ENCODE measurements at places on chromosomes 3 and 15. TPM values are rescaled to one million over a fixed set of nuclear protein-coding genes. Genes with fewer than 3 reads are reported as not detected.

DNA sequence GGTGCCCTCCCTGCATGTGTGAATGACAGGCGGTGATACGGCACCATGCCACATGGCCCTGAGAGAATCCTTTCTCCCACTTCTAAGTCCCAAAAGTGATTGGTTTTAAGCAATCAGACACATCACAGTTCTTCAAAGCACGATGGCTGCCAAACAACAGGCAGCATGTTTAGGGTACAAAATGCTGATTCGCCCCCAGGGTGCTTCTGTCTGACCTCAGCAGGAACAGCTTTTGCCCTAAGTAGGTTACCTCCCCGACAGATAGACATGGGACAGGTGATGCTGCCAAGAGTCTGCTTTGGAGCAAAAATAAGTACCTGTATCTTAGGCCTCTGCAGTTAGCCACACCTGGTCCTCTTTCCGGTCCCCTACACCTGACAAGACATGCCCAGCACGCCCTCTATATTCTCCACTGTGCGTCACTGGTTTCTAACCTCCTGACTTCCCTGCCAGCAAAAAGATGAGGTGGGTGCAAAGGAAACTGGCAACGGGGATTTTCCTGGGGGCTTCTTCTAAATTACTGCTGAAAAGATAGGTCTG, 549.8 kb downstream of the FOXP1 start:
- no peaks in the 10 kb centered on the region for H3K27me3 ChIP-seq
- H3K36me3 ChIP-seq: peaks cover 9% of the 10 kb centered on the region
- DNase-seq: no peak
- H3K4me3 ChIP-seq: no peak overlapping the region

The LMLN gene
- total RNA-seq: 9.8 TPM

The GABRG3 gene
- 0.67 TPM for total RNA-seq

DNA sequence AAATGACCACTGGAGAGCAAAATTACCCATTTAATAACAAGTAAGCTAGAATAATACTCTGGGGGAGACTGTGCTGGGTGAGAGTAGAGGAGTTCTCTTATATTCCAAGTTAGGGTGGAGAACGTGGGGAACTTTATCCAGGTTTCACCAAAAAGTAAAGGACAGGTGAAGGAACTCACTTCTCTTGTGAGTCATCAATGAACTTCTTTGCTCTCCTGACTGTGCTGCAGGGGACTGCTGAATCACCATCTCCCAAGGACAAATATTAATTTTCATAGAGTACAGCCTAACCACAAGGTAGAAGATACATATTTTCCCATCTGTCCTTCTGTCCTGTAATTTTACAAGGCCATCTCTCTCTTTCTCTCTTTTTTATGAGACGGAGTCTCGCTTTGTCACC, 8.3 kb upstream of the PDCD6IP start:
- no peaks in the 10 kb centered on the region for H3K27me3 ChIP-seq
- peaks cover 4% of the 10 kb centered on the region for H3K4me1 ChIP-seq
- no peaks in the 10 kb centered on the region for H3K36me3 ChIP-seq

- no peaks in the 10 kb centered on the region for H3K36me3 ChIP-seq
- no peak overlapping the region for H3K27ac ChIP-seq
- H3K27me3 ChIP-seq: no peaks in the 10 kb centered on the region
- no peak overlapping the region for H3K4me3 ChIP-seq
- no peak for DNase-seq
- peaks cover 7% of the 10 kb centered on the region for H3K4me1 ChIP-seq
These were observed 3.7 kb upstream of the TMED3 start for GRCh38 chr15:79307251-79307650.
